Pancreas (tissue), 10 donors: ENCODE measurements at places on chromosomes 16 and 17.

GRCh38 chr17:38451840-38452529 lies 23.7 kb downstream of the ARHGAP23 start:
- H3K27me3 ChIP-seq: no peaks in the 10 kb centered on the region
- H3K4me3 ChIP-seq: no peak overlapping the region
- no peaks in the 10 kb centered on the region for H3K4me1 ChIP-seq

- H3K27me3 ChIP-seq: no peaks in the 10 kb centered on the region
- H3K36me3 ChIP-seq: no peaks in the 10 kb centered on the region
- H3K4me1 ChIP-seq: no peaks in the 10 kb centered on the region
- no peak for DNase-seq
- no peak overlapping the region for H3K4me3 ChIP-seq
- no peak overlapping the region for H3K27ac ChIP-seq
Observed at GRCh38 chr17:511001-511698, 158.5 kb upstream of the RPH3AL start.

DNA sequence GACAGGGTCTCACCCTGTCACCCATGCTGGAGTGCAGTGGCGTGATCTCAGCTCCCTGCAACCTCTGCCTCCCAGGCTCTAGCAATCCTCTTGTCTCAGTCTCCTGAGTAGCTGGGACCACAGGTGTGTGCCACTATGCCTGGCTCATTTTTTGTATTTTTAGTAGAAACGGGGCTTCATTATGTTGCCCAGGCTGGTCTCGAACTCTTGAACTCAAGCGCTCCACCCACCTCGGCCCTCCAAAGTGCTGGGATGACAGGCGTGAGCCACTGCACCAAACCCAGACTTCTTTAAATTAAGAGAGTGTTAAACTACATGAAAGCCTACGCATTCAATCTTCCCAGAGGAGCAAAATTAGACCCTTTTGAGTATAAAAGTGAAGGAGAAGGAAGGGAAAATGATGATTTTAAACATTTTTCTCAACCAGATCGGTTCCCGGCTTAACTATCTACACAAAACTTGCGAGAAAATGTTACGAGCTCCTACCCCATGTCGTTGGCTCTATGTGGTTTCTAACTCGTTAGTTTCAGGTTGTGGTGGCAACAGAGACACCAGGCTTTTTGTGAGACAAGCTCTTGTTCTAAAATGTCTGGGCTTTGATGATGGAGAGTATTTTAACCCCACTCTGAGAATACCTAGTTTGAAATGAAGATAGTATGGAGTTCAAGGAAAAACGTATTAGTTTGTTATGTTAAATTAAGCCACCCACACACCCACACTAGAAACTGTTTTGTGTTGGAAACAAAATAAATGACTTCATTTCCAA lies 26.3 kb downstream of the STAT5B start:
- no peaks in the 10 kb centered on the region for H3K27me3 ChIP-seq
- peaks cover 31% of the 10 kb centered on the region for H3K4me1 ChIP-seq
- no peak for DNase-seq
- H3K4me3 ChIP-seq: no peak overlapping the region
- H3K27ac ChIP-seq: no peak overlapping the region
- H3K36me3 ChIP-seq: no peaks in the 10 kb centered on the region

DNA sequence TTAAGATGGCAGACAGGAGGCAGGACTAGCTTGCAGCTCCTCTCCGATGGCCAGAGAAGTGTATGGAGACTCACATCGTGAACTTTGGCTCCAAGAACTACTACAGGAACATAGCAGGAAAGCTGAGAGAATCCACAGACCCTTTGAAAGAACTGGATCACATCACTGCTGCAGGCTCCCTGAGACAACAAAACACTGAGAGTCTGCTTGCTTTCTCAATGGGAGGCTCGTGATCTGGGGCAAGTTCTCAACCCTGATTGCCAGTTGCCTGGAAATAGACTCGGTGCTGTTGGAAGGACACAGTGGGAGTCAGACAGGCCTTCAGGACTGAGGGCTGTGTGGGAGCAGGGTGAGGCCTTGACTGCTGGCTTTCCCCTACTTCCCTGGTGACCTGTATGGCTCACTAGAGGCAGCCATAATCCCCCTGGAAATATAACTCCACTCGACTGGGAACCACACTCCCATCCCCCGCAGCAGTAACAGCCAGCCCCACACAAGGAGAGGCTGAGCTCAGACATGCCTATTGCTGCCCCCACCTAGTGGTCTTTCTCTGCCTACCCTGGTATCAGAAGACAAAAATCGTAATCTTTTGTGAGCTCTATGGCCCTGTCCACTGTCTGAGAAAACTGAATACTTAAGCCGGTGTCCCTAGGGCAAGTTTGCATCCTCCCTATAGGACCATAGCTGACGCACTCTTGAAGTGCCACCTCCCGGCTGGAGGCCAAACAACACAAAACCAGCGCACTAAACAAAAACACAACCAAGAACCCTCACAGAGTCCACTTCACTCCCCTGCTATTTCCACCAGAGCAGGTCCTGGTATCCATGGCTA lies 238.4 kb downstream of the CEP112 start:
- no peaks in the 10 kb centered on the region for H3K4me1 ChIP-seq
- no peaks in the 10 kb centered on the region for H3K27me3 ChIP-seq
- no peak overlapping the region for H3K27ac ChIP-seq

DNA sequence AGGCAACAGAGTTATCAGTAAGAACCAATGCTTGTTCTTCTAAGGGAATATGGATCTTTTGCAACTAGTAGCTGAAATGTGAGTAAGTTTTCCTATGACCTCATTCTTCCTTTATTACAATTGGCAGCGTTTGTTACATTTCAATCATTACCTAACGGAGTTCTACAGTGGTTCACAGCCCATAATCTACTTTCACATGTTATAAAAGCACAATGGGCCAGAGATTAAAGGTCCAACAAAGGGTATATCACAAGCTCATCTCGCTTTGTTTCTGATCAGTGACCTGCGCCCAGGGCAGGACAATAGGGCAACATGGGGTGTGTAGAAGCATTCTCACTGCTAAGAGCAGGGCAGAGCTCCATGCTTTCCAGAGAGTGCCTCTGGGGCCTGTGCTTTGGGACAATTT lies 279.9 kb upstream of the DYNLRB2 start:
- H3K4me3 ChIP-seq: no peak overlapping the region
- peaks cover 4% of the 10 kb centered on the region for H3K4me1 ChIP-seq
- no peaks in the 10 kb centered on the region for H3K27me3 ChIP-seq
- H3K36me3 ChIP-seq: no peaks in the 10 kb centered on the region
- H3K27ac ChIP-seq: no peak overlapping the region
- DNase-seq: no peak

- H3K4me3 ChIP-seq: no peak overlapping the region
- no peaks in the 10 kb centered on the region for H3K27me3 ChIP-seq
- DNase-seq: no peak
- H3K36me3 ChIP-seq: no peaks in the 10 kb centered on the region
- peaks cover 14% of the 10 kb centered on the region for H3K4me1 ChIP-seq
Observed at GRCh38 chr16:31455601-31456314, 3.5 kb upstream of the ARMC5 start.

GRCh38 chr17:44414394-44415155 lies 25.1 kb upstream of the ITGA2B start:
- H3K27ac ChIP-seq: no peak overlapping the region
- H3K36me3 ChIP-seq: no peaks in the 10 kb centered on the region
- no peak for DNase-seq
- no peak overlapping the region for H3K4me3 ChIP-seq

DNA sequence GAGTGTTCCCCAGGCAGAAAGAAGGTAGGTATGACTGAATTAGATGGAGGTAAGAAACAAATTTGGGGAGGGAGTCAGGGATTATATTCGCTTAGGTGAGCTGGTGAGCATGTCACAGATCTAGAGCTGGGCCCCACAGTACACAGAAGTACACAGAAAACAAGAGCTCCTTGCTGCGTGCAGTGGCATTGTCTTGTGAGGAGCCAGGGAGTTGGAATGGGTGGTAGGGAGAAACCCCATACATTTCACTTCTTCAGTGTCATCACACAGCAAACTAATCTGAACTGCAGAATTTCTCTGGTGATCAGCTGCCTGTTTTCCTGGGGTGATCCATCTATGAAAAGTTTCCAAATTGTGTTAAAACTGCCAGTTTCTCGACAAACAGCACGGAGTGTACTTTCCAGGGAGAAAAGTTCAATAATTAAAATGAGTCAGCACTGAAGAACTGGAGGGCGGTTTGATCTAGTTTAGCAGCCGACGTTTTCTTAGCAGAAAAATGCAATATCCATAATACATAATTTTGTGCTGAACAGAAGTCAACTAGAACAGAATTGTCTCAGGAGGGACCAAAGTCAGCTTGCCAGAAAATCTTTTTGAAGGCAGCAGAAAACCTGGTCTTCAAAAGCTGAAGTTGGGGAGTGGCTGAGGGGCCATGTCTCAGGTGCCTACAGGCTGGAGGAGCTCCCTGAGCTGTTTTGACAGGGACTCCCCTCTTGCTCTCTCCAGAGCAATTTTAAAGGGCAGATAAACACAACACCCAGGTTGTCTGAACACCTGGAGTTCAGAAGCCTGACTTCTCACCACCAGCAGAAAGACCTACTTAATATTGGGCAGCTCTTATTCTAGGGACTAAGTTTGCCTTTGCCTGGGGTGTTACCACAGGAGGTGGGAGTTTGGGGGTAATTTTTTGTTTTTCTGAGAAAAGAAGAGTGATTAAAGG lies 448.6 kb downstream of the CA10 start:
- H3K36me3 ChIP-seq: no peaks in the 10 kb centered on the region
- H3K27ac ChIP-seq: no peak overlapping the region
- H3K27me3 ChIP-seq: no peaks in the 10 kb centered on the region
- no peak for DNase-seq

- no peaks in the 10 kb centered on the region for H3K4me1 ChIP-seq
- H3K4me3 ChIP-seq: no peak overlapping the region
- H3K27ac ChIP-seq: no peak overlapping the region
- peak; percentile 79 for DNase-seq
- H3K27me3 ChIP-seq: no peaks in the 10 kb centered on the region
Observed at GRCh38 chr16:20774703-20775362, 11.0 kb downstream of the ACSM3 start.

GRCh38 chr17:62862251-62862650 lies 54.1 kb upstream of the MARCHF10 start:
- DNase-seq: no peak
- H3K4me1 ChIP-seq: no peaks in the 10 kb centered on the region
- H3K4me3 ChIP-seq: no peak overlapping the region
- H3K36me3 ChIP-seq: no peaks in the 10 kb centered on the region

- peak; percentile 80 for DNase-seq
- peak within 1 kb of the TSS; percentile 98 for H3K27ac ChIP-seq
- no peaks in the 10 kb centered on the region for H3K36me3 ChIP-seq
- H3K27me3 ChIP-seq: no peaks in the 10 kb centered on the region
- peak within 1 kb of the TSS; percentile 89 for H3K4me3 ChIP-seq
Observed at GRCh38 chr17:7479213-7480088, at the start of gene ZBTB4. TSS of gene ZBTB4 (minus strand) at chr17:7479631. CDS start at chr17:7466801, 12,830 bp downstream.

- no peaks in the 10 kb centered on the region for H3K36me3 ChIP-seq
- H3K4me1 ChIP-seq: no peaks in the 10 kb centered on the region
- DNase-seq: no peak
- no peaks in the 10 kb centered on the region for H3K27me3 ChIP-seq
- no peak overlapping the region for H3K27ac ChIP-seq
- H3K4me3 ChIP-seq: no peak overlapping the region
Observed at GRCh38 chr16:1597154-1597553, 14.7 kb downstream of the IFT140 start.

DNA sequence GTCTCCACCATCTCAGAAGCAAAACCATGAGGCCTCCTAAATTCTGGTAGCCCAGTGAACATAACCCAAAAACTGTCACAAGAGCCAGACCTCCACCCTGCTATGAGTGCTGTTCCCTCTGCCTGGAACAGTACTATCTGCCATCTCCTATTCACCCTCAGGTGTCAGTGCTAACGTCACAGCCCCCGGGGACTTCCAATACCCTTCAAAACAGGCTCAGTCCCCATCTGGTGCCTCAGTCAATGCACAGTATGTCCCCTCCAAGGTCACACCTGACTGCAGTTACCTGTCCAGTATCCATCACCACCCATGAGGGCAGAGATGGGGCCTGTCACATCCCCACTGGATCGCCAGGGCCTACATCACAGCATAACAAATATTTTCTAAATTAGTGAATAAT lies 11.5 kb downstream of the CREBBP start:
- DNase-seq: no peak
- H3K4me3 ChIP-seq: no peak overlapping the region
- no peaks in the 10 kb centered on the region for H3K27me3 ChIP-seq
- H3K27ac ChIP-seq: no peak overlapping the region

- no peaks in the 10 kb centered on the region for H3K27me3 ChIP-seq
- no peak for DNase-seq
- H3K4me1 ChIP-seq: no peaks in the 10 kb centered on the region
- H3K4me3 ChIP-seq: no peak overlapping the region
Observed at GRCh38 chr17:59441464-59442096, 110.1 kb downstream of the YPEL2 start.

- no peak overlapping the region for H3K4me3 ChIP-seq
- DNase-seq: no peak
- no peaks in the 10 kb centered on the region for H3K27me3 ChIP-seq
Observed at GRCh38 chr17:55418369-55419268, 3.0 kb downstream of the MMD start.

DNA sequence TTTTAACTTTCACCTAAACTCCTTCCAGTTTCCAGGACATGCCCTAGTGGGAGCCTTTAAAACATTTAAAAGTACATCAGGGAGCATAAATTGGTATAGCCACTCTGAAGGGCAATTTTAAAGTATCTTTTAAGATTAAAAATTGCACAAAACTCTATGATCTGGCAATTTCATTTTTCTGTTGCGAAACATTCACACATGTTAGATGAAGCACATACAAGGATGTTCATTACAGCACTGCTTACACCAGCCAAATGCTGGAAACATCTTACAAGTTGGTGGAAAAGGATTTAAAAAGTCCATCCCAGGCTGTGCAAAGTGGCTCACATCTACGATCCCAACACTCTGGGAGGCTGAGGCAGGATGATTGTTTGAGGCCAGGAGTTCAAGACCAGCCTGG lies 26.4 kb upstream of the LONP2 start:
- no peaks in the 10 kb centered on the region for H3K4me1 ChIP-seq
- no peaks in the 10 kb centered on the region for H3K36me3 ChIP-seq
- H3K27me3 ChIP-seq: no peaks in the 10 kb centered on the region
- H3K4me3 ChIP-seq: no peak overlapping the region

GRCh38 chr17:2107506-2107905 lies 52.6 kb downstream of the HIC1 start:
- DNase-seq: no peak
- H3K36me3 ChIP-seq: no peaks in the 10 kb centered on the region
- H3K4me3 ChIP-seq: no peak overlapping the region
- H3K27ac ChIP-seq: no peak overlapping the region
- no peaks in the 10 kb centered on the region for H3K27me3 ChIP-seq

GRCh38 chr16:75048530-75048929 lies 49.7 kb downstream of the ZNRF1 start:
- H3K4me1 ChIP-seq: peaks cover under 1% of the 10 kb centered on the region
- no peak overlapping the region for H3K4me3 ChIP-seq
- H3K36me3 ChIP-seq: no peaks in the 10 kb centered on the region
- no peak overlapping the region for H3K27ac ChIP-seq
- H3K27me3 ChIP-seq: no peaks in the 10 kb centered on the region

- H3K4me1 ChIP-seq: no peaks in the 10 kb centered on the region
- peaks cover 21% of the 10 kb centered on the region for H3K36me3 ChIP-seq
- H3K27me3 ChIP-seq: no peaks in the 10 kb centered on the region
- DNase-seq: no peak
- no peak overlapping the region for H3K4me3 ChIP-seq
- H3K27ac ChIP-seq: no peak overlapping the region
Observed at GRCh38 chr16:47448830-47449575, 11.9 kb downstream of the ITFG1 start.

GRCh38 chr16:23276821-23277220 lies 25.3 kb upstream of the SCNN1B start:
- H3K27me3 ChIP-seq: no peaks in the 10 kb centered on the region
- H3K27ac ChIP-seq: no peak overlapping the region
- H3K36me3 ChIP-seq: no peaks in the 10 kb centered on the region
